ENCODE measurements at places on chromosomes 7 and 10.

GRCh38 chr10:93867525-93867924, 26.3 kb upstream of the SLC35G1 start:
- DNase-seq, result no peak

DNA sequence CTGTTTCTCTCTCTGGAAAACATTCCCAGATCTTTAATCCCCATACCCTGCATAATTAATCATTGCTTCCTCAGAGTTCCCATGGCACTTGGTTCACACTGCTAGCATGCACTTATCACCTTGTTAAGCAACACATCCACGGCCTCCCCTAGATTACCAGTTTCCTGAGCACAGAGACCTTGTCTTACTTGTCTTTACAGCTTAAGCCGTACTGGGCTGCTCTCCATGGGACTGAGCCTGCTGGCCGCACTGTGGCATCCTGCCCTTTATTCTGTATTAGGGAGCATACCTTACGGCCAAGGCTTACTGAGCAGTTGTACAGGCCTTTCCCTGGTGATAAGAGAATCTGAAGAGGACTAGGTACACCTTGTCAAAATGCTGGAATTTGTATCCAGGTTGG, 190.2 kb downstream of the REEP3 start:
- DNase-seq, result no peak

DNA sequence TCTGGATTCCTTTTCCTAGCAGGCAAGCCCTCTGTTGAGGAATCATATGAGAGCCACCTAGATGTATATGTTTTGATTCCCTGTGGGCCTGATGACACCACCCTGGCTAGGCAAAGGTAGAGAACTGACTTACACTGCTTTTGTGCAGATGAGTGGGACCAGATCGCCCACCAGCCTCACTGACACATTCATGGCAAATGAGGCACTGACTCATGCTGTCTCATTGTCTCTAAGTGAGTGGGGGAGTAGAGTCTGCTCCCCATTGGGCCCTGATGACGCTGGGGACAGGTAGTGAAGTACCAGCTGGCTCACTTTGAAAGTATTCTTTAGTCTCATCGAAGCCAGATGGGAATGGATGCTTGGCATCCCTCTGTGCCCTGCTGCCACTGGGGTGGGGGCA, 326.3 kb downstream of the ABCA13 start:
- no peak for DNase-seq

GRCh38 chr7:151448261-151449252, 8.6 kb upstream of the CRYGN start:
- peak; percentile 86 for DNase-seq

DNA sequence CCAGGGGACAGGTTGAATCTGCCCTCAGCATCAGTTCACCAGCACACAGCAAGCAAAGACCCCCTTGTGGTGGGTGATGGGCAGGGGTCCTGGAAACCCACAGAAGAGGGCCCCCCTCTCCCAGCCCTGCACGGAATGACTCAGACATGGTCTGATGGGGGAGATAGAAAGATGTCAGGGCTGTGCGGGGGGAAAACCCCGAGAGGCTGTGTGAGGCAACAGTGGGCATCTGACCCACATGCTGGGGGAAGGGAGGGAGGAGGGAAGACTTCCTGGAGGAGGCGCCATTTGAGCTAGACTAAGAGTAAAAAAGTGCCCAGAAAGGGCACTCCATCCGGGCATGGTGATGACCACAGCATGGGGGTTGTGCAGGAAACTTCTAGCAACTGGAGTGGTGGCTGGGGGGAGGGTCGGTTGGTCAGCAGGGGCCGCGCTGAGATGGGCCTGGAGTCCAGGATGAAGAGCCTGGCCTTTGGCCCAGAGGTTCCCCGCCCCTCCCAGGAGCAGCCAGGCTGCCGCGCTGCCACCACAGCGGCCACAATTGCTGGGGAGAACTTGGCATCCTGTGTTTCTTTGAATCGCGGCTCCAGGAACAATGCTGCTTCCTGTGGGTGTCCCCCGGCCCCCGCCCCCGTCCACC, 2.5 kb downstream of the LFNG start:
- peak; percentile 89 for DNase-seq

GRCh38 chr7:80259-81067, 111.9 kb upstream of the FAM20C start:
- DNase-seq, result no peak

DNA sequence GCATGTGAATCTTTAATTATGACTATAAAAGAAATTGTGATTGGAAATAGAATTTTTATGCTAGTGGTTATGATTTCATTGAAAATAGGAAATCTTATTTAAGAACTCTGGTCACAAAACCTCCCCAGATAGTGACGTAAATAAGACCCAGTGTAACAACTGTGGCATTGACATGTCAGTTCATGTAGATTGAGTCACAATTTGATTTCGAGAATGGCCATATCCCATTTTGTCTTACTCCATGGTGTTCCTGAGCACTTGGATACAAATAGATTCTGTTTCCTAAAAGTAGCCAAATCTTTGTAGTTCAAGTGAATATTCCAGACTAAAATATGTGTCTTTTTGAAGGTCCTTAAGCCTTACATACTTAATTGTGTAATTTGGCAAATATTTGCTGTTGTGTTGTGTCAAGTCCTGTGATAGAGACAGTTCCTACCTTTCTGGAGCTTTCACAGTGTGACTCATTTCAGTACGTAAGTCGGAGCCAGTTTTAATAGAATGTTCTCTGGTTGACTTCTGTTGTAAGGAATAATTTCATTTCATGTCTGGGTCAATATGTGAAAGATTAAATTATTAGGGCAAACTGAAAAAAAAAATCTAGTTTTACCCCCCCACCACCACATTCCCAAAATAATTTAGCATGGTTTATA, 37.1 kb upstream of the TOMM7 start:
- no peak for DNase-seq

DNA sequence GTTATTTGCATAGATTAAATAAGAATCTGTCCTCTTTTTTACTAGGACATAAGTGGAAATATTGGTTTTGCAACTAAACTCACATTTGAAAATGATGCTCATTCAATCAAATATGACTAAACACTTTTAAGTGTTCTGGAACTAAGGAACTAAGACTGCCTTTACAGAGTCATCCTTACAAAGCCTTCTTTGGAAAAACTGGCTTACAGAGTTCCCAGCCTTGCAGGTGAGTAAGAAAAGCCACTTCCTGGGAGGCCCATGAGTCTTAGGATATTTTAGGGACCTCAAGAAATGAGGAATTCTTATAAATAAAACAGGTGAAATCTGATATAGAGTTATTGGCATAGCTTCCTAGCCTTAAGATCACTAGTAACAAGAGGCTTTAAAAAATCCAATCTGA, 135.5 kb downstream of the ALOX5 start:
- DNase-seq, result no peak

DNA sequence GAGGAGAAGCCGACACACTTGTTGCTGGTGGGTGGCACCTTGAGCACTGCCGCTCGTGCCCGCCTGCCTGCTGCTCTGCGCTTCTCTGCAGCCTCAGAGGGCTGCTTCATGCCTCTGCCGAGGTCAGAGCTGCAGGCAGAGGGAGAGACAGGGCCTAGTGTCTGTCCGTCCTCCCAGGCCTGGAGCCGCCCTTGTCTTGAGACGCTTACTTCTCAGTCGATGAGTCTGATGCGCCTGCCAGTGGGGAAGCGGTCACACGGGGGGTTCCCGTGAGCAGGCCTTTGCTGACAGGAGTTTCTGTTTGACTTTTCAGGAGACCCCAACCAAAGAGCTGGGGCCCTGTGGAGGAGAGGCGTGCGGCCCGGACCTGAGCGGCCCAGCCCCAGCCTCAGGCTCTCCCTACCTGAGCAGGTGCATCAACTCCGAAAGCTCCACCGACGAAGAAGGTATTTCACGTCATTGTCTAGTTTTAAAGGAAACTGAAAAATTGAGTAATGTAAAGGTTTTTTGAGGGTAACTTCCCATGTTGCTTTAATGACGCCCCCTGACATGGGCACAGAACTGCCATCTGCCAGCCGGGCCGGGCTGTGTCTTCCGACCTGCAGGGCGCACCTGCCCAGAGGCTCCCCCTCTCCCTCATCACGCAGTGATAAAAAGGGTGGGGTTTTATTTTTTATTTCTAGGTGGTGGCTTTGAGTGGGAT, 7.8 kb upstream of the BHLHA15 start:
- no peak for DNase-seq

DNA sequence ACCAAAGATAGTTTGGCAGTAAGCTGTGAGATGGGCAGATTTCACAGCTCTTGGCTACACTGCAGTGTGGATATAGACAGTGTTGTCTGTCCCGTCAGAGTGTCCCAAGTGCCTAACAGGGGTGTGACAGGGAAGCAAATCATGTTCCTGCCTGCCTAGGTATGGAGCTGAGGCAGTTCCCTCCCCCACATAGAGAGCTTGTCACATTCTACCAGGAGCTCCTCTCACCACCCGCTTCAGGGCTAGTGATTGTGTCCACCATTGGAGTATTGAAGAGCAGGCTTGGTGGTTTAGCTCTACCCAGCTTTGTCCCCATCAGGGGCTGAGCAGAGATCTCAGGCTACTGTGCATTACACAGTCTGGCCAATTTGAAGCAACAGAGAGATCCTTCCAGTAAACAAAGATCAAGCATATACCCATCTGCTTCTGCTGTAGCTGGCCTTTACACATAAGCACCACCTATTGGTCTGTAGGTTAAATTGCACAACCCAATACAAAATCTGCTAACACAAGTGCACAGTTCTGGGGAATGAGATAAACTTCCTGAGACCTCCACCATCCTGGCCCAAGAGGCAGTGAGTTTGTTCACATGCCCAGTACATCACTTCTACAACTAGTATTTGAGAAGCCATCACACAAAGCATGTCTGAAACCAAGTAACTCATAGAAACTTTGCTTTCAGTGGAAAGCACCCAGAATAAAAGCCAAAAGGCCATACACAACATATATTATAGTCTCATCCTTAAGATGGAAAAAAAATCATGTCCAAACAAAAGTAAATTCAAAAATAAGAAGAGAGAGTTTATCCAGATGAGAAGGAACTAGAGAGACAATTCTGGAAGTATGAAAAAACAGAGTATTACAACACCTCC, 67.3 kb downstream of the GLCCI1 start:
- DNase-seq, result no peak

DNA sequence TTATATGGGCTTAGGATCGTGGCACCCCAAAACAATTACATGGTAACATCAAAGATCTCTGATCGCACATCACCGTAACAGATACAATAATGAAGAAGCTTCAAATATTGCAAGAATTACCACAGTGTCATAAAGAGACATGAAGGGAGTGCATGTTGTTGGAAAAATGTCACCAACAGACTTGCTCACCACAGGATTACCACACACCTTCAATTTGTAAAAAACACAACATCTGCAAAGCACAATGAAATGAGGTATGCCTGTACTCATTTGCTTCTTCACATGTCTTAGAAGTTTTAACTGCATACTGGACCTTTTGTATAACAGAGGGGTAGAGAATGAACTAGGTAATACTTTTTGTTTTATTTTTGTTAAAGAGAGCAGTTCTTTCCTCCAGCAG, 96.6 kb downstream of the TPST1 start:
- no peak for DNase-seq

DNA sequence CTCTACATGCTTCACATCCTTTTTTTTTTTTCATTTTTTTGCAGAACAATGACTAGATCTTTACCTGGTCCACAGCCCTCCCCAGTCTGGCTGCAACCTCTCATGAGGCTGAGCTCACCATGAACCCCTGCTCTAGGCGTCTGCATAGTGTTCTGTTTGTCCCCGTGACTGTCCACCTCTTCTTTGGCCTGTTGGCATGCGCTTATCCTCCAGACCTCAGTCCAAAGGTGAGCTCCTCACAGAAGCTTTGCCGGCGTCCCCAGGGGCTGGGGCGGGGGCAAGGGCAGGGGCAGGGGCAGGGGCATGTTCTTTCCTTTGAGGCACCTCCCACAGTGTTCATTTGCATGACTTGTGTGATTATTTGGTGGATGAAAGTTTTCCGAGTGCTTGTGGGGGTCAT, 218.4 kb upstream of the ZNF32 start:
- no peak for DNase-seq

GRCh38 chr7:34675749-34676374, 17.8 kb downstream of the NPSR1 start:
- peak; percentile 21 for DNase-seq

DNA sequence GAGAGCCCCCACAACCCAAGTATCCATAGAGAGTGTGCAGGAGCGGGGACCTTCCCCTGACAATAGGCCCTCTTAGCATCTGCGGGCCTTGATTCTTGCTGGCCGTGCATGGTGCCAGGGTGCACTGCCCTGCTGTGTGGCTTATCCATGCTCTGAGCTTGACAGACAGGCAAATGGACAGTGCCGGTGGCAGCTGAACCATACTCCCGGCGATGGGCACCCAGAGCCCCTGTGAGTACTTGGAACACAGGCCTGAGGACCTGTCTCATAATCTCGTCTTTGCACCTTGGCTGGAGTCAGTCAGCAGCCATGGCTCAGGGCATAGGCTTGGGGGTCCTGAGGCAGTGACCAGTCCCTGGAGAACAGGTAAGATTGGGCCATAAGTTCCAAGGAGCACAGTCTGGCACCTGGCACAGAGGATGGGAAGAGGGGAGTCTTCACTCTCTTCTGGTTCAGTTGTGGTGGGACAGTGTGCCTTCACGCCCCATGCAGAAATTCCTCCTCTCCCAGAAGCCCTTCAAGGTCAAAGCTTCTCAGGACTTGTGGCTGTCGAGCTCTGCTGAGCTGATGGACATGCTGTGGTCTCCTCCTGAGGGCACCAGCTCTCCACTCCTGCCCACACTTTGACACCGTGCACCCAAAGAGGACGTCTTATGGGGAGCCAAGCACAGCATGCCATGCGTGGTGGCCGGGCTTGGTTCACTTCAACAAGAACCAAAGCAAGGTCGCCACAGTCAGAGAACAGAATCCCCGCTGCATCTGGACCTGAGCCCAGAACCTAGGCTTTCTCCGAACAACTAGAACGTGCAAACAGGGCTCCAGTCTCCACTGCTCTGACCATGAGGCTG, 59.4 kb upstream of the CAMK2B start:
- DNase-seq, result peak; percentile 18

- no peak for DNase-seq
These were observed 5.0 kb upstream of the HSPA12A start for GRCh38 chr10:116747325-116747724.

DNA sequence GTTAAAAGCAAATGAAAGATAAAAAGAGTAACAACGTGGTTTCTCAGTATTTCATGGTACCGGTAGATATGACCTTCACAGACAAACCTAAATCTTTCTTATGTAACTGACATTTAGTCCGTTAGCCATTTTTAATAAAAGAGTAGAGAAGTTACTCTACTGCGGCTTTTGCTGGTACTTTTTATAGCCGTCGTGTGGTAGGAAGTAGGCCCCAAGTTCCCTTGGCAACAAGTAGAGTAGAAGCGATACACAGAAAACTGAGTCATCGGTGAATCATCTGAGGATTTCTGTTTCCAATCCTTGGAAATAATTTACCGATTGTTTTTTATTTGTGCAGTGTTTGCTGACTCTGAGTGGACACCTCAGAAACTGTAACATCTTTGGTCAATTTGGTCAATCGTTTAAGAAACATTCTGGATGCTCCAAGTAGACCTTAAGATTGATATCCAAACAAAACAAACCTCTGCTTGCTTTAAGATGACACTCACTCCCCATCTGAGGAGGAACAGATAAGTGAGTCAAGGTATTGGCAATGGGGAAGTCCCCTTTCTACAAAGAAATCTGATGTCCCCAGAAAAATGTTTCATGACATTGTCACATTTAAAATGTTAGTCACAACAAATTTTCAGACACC, 63.9 kb upstream of the AHR start:
- DNase-seq, result peak; percentile 85
